ENCODE measurements at places on chromosomes 3 and 15.

DNA sequence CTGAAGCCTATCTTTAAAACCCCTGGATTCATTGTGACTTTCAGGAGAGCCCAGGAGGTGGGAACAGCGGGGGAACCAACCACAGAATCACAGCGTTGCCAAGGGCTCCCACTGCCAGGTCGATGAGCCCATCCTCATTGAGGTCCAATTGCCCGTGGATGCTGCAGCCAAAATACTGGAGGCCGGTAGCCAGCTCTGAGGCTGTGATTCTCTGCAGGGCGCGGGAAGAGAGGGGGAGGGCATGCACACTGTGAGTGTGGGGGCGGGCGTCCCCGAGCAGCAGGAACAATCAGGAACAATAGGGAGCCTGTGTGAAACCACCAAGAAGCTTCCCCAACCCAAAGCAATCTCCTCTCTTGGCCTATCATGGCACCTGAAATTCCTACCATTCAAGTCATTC is 53.4 kb downstream of the FEM1B start:
- no peak for DNase-seq

- DNase-seq: no peak
Observed at GRCh38 chr3:19473971-19474580, 325.8 kb downstream of the KCNH8 start.

- DNase-seq: no peak
Observed at GRCh38 chr3:62131620-62132019, 241.7 kb downstream of the FEZF2 start.

- no peak for DNase-seq
Observed at GRCh38 chr3:142180761-142181362, 31.5 kb upstream of the TFDP2 start.

DNA sequence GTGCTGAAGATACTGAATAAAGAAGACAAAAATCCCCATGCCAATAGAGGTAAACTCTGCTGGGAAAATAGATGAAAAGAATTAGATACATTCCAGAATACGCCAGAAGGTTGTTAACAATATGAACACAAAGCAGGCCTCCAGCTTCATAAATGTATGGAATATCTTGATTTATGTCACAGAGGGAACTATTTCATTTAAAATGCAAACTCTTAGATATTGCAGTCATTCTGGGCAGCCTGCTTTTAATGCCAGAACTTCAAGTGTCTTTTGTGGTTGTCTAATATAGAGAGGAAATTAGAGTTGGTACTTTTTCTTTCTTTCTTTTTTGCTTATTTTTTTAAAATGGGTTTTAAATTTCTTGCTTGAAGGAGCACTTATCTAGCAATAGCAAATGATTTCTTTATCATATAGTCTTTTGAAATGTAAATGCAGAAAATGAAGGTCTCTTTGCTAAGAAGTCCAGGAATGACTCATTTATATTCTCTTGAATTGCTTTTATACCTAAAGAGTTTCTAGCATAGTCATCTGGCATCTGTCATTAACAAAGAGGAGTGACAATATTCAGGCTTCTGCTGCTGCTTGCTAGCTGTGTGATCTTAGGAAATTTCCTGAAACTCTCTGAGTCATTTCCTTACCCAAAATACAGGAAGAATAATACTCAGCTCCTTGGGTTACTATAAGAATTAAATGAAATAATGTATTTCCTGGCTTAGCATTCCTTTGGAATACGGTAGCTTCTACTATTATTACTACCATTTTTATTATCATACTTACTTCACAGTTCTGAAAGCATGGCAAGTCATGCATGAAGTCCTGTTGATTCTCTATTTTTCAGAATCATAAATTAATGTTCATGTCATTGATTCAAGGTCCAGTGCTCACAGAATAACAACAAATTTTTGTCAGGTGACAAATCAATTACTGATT is 527.6 kb downstream of the DIPK2A start:
- no peak for DNase-seq

- no peak for DNase-seq
Observed at GRCh38 chr3:181851063-181851462, 139.3 kb downstream of the SOX2 start.

DNA sequence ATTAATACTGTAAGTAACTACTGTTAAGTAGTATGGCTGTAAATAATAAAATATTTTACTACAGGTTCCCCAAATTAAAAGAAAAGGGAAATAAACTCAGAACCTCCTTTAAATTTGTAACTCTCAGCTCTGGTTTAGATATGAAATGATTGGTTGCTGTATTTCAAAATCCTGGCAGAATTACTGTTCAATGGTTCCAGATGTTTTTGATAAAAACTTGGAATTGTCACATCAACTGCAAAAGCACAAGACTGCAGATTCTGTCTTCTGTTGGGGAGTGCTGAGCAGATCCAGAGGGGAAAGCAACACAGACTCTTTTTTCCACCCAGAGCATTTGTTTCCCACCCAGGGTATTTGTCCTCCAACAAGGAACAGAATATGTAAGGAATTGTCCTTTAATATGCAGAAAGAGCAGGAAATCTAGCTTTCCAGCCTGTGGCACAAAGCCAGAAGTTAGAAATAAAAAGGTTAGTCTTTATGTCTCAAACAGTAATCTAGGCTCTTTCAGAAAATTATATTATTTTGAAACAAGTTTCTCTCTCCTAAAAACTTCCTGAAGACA is 178.1 kb downstream of the KLHL25 start:
- DNase-seq: no peak
